ENCODE measurements at places on chromosomes 4 and X.

DNA sequence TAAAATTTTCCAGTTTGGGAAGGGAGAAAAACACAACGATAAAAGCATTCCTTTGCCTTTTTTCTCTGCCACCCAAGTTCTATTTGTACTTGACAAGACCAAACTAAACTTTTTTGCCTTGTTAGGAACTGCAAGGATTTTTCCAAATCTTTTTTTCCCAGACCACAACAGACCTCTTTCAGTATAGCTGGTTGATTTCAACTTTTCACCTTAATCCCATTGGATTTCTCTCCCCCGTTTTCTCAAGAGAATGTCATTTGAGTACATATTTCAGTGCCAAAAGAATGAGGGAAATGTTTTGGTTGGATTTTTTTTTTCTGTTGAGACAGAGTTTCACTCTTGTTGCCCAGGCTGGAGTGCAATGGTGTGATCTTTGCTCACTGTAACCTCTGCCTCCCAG, 18.5 kb upstream of the SGMS2 start:
- DNase-seq = no peak

GRCh38 chr4:146333187-146333894, 119.0 kb downstream of the REELD1 start:
- no peak for DNase-seq

DNA sequence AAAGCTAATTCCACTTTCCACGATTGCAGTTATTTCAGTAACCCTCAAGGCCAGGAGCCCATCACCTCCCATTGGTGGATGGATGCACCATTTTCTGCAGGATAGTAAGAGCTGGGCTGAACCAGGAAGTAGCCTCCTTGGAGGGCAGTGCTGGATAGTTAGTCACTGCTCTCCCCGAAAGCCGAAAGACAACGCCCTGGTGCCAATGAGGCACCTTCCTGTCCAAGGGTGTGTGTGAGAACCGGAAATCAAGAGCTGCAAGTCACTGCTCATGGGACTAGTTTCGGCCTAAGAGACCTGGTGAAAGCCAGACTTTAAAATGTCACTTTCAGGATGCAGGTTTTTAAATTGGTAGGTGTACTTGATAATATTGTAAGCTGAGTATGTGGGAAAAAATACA, 203.8 kb upstream of the HS3ST1 start:
- DNase-seq = no peak

GRCh38 chr4:79023799-79024770, 84.8 kb upstream of the PAQR3 start:
- no peak for DNase-seq

DNA sequence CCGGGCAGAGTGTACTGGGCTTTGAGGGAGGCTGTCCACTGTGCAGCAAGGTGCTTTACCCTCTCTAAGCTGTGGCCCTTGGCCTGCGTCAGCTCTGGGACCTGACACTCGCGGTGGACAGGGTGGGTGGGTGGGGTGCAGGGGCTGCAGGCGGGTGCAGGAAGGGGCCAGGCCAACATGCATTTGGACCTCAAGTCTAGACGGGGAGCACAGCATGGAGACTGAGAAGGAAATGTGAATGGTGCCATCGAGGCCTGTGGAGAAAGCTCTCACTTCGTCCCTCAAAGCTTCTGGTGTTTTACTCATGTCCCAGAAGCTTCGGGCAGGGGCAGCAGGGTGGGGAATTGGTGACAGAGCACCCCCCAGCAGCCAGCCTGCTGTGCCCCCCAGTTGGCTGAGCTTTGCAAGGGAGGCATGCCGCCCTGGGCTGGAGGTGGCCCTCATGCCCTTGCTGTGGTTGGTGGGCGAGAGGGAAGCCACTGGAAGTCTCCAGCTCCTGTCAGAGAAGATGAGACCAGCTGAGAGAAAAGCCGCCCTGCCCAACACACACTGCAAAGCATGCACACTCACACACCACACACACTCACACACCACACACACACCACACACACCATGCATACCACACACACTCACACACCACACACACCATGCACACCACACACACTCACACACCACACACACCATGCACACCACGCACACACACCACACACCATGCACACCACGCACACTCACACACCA, 12.3 kb downstream of the PNMA6E start:
- no peak for DNase-seq

Measured in occipital lobe (tissue), 3 donors.